ENCODE measurements at places on chromosomes 12 and 14.

DNA sequence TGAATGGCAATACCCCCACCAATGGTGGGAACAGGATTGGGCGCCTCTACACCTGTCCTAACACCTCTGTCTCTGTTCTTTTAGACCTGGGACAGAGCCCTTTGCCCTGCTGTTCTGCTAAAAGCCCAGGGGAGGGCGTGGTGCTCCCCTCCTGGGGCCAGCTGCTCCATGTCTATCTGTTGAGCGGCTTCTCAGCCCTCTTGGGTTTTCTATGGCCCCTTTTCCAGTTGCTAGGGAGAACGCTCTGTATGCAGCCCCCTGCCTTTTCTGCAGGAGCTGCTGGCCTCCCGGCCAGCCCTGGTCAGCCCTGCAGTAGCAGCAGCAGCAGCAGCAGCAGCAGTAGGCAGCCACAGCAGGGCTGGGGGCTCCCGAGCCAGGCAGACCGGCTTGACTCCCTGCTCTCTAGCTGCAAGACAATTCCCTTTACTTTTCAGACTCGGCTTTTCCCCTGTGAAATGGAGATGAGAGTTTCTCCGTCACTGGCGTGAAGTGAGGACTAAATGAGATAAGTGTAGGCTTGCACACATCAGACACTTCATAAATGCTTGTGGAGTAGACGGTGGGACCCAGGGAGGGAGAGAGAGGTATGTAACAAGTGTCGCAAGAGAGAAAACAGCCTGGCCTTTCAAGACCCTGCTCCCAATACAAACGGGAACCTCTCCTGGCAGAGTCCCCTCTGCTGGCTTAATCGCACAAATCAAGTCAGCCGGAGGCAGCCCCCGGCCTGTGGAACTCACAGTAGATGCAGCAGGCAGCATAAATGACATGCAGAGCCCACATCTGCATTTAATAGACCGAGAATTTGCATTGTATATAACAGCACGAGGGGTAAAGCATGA is 1.0 kb downstream of the RTL1 start:
- no peak for DNase-seq

- no peak for DNase-seq
These were observed 99.0 kb downstream of the NUBPL start for GRCh38 chr14:31660191-31660590.

DNA sequence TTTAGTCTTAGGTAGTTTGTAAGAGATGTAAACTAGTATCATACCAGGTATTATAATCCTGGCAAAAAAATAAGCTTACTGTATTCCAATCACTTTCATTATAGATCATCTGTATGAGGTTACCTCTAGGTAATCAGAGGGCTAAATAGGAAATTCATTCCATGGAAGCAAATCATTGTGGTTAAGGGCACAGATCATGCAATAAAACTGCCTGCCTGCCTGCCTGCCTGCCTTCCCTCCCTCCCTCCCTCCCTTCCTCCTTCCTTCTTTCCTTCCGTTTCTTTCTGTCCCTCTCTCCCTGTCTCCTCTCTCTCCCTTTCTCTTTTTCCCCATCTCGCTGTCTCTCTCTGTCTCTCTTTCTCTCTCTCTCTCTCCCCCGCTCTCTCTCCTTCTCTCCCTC is 3.2 kb upstream of the CLEC9A start:
- peak; percentile 27 for DNase-seq

DNA sequence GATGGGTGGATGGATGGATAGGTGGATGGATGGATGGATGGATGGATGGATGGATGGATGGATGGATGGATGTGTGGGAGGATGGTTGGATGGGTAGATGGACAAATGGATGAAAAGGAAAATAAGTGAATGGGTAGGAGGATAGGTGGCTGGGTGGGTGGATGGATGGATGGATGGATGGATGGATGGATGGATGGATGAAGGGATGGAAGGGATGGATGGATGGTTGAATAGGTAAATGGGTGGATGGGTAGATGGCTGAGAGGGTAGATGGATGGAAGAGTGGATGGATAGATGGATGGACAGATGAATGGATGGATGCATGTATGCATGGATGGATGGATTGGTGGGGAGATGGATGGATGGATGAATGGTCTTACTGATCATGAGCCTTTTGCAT is 36.5 kb downstream of the MAP1LC3B2 start:
- DNase-seq, result no peak

DNA sequence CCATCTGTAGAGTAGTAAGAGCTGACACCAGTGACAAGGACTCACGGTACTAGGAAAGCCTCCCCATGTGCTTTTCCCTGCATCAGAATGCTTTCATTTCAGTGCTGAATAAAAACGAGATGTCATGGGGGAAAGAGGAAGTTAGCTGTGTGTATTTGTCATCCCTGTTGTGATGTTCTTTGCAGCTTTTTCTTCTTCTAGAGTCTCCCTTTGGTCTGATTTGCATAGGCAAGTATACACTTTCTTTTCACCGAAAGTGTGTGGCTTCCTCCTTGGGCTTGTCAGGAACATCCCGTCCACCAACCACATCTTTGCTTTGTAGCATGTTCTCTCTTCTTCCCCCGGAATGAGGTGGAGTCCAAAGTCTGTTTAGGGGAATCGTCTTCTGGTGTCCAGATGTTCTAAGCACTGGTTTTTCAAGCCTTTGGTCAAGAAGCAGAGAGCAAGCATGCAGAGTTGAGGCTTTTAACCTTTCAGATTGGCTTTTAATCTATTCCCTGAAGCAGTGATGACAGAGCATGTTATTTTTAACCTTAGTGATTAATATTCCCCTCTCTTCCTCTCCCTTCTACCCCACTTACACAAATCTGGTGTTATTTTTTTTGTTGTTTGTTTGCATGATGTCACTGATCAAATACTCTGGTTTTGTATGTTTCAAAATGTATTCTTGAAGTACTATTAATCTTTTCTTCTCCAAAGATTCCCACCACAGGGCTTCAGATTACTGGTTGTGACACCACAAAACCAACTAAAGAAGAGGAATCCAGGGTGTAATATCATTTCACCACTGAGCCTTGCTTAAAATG is 163.4 kb downstream of the SAMD4A start:
- DNase-seq, result peak; percentile 72
